ENCODE measurements at places on chromosomes 7 and 10.

DNA sequence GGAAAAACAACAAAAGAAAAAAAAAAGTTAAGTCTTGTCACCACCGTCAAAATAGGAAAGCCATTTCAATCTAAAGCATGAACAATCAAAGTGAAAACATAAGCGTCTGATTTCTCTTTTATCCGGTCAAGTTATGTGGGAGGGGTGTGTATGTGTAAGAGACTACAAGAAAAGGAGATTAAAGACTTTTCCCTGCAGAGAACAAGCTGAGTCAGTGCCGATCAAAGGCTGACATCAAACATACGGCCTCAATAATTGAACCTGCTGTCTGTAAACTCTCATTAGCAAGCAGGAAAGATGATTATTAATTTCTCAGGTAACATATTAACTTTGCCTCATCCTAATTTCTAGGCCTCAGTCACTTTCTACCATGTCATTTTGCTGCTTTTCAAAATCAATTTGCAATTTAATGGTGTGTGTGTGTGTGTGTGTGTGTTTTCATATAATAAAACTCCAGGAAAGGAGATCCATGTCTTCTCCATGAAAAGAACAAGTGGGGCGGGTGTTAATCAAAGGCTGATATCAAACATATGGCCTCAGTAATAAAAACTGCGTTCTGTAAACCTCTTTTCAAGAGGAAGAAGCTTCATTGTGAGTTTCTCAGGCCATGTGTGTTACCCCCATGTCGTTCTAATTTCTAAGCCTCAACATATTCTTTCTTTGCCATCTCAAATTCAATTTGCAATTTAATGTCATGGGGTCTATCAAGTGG, 649.1 kb upstream of the SORCS1 start:
- DNase-seq = no peak

DNA sequence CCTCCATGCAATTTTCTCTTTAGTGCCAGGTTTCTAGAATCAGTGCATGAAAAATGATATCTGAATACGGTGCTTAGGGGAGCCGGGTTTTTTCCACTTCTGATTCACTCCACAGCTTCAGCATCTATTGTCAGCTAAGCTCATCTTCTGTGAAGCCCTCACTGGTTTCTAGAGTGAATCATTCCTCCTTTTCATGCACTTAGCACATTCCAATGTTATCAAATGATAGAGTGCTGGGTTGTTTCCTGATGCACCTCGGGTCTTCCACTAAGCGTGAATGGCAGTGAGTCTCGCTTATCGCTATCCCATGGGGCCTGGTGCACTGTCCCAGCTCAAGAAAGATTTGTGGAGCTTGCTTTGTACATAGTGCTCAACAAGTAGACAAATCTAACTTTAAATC, 170.9 kb upstream of the RHEB start:
- DNase-seq = no peak

GRCh38 chr7:37920305-37920848, at the start of gene EPDR1:
Gene EPDR1 (plus strand): TSS chr7:37920640. CDS start chr7:37920940, 300 bp downstream.
- no peak for DNase-seq

- no peak for DNase-seq
Observed at GRCh38 chr7:115230882-115231571, 309.1 kb downstream of the MDFIC start.

- DNase-seq = no peak
Observed at GRCh38 chr10:77283326-77283725, 354.3 kb downstream of the KCNMA1 start.

DNA sequence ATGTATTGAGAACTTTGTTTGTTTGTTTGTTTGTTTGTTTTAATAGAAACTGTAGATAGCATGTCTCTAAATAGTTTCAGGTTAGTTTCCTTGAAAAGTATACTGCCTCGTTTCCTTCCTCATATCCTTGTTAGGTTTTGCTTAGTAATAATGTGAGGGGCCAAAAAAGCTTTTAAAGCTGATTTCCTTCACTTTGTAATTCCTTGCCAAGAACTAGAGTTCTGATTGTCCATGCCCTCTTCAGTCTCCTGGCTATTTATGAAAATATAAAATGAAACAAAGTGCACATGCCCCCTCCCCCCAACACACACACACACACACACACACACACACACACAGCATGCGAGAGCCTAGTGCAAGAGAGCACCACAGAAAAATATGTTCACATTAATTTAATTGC, 115.8 kb downstream of the FZD1 start:
- DNase-seq = no peak

GRCh38 chr7:55303220-55303619, 61.9 kb upstream of the LANCL2 start:
- no peak for DNase-seq

GRCh38 chr10:113219446-113219845, 269.4 kb downstream of the TCF7L2 start:
- no peak for DNase-seq

DNA sequence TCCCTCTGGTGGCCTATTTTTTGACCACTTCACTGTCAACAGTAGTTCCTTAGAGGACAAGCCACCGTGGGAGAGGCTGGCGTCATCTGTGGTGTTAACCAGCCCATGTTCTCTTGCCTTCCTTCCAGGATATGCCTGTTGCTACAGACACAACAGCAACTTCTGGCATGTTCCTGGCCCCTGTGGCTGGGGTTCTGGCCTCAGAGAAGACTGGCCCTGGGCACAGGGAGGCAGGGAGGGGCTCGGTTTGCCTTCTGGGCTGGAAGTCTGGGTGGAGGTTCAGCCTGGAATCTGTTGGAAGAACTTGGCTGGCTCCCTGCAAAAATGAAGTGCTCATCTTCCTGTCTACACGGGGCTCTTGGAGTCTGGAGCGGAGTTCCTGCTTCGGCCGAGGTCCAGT, 25.7 kb downstream of the GOLGA7B start:
- DNase-seq = no peak

- DNase-seq = no peak
Observed at GRCh38 chr7:133265821-133266220, 12.9 kb downstream of the EXOC4 start.

GRCh38 chr7:46819819-46820218, 762.1 kb downstream of the TNS3 start:
- no peak for DNase-seq

DNA sequence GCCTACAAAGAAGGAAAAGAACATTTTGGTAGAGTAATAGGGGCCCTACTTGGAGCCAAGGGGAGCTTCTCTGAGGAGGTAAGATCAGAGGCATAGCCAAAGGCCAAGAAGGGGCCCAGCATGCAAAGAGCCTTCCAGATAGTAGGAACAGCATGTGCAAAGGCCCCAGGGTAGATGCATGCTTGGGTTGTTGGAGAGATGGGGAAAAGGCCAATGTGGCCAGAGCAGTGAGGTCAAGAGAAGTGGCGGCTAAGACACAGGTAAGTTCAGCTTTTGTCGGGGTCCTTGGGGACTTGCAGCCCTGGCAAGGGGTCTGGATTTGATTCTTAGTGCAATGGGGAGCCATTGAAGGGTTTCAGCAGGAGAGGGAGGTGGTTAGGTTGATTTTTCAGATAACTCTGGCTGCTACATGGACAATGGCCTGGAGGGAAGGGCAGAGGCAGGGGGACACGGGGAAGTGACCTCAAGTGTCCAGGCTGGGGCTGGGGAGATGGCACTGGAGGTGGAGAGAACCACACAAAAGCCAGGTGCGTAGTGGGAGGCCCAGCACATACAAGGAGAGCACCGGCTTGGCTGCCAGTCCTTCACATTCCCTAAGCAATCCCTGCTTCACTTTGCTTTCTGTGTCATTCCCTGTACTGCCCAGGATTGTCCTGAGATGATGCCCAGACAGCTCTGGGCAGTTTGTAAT, 16.5 kb downstream of the GRID1 start:
- DNase-seq = no peak

DNA sequence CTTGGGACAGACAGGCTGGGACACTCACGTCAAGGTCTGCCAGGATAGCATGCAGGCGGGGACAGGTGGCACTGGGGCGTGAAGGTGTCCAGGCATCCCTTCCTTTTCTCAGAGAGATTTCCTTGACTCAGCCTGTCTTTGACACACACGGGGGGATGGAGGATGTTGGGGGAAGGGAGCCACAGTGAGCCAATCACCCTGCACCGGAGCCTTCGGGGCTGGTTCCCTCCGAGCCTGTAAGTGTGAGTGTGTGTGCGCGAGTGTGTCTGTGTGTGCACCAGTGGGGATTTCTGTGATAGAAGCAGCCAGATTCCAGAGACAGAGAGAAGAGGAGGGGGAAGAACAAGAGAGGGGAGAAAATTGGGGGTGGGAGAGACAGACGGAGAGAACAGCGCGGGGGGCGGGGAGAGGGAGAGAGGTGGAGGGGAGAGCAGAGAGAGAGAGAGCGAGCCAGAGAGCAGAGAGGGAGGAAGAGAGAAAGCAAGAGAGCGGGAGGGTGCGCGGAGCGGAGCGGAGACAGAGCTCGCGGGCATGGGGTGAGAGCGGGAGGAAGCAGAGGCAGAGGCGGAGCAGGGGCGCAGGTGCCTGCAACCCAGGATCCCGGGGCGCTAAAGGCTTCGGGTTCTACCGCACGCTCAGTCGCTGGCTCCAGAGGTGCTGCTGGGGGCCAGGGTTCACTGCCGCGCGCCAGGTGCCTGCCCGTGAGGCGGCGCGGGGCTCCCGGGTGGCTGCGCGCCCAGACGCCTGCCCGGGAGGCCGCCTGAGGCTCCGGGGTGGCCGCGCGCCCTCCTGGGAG, 466 bp upstream of the GPR26 start:
- DNase-seq = no peak

DNA sequence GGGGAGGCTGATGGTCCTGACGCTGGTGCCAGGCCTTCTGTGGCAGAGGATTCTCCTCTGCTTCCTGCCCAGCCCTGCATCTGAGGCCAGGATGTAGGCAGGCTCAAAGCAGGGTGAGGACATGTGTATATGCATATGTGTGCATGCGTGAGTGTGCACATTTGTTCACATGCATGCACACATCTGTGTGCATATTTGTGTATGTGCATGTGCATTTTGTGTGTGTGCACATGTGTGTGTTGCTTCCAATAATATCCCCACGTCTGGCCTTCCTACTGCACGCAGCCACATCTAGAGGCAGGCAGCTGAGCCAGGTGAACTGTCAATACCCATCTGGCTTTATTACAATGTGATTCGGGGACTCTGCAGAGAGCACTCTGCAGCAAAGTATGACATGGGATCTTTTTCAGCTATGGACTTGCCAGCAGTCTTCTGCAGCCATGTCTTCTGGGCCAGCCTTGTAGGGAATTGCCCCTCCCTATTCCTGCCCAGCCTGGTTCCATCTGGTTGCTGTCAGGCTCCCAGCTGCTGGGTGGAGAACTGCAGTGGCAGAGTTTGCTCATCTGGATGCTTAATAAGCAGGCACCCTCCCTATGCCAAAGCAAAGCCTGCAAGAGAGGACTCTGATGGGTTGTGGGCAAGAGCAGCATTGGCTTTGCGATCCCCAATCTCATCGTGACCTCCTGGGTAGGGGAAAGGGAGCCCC, 140.7 kb downstream of the PFKFB3 start:
- no peak for DNase-seq

DNA sequence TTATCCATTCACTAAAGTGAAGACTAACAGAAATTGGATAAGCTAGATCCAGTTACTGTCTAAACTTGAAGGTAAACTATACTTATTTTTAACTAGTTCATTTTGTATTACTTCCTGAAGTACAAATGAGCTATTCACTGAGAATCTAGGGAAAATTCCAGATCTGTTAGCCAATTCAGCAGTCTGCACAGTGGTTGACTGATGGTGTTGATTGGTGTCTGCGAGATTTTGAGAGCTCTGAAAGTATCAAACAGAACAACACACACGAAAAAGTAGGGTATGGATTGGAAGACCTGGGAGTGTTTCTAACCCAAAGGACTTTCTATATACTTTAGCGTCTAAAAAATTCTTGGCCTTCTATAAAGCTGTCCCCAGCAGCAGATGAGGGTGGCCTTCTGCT, 33.6 kb upstream of the AGR2 start:
- DNase-seq = no peak

- no peak for DNase-seq
Observed at GRCh38 chr7:136923111-136923667, 54.7 kb downstream of the CHRM2 start.

DNA sequence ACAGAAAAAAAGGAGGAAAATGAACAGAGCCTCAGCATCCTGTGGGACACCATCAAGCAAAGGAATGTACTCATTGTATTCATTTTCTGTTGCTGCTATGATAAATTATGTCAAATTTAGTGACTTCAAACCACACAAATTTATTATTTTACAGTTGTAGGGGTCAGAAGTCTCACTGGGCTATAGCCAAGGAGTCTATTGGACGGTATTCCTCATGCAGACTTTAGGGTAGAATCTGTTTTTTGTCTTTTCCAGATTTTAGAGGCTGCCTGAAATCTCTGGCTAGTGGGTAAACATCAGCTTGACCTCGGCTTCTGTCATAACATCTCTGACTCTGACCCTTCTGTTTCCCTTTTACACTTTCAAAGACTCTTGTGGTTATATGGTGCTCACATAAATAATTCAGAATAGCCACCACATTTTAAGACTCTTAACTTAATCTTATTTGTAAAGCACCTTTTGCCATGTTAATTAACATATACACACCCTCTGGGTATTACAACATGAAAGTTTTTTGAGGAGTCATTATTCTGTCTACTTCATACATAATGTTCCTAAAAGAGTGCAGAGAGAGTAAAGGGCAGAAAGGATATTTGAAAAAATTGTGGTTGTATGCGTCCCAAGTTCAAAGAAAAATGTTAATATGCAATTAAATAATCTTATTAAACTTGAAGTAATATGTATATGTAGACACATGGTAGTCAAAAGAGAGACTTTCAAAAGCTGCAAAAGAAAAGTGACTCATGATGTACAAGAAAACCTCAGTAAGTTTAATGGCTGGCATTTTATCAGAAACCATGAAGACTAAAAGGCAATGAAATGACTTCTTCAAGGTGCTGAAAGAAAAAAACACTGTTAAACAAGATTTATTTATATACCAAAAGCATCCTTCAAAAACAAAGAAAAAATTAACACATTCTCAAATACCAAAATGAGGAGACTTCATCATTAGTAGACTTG, 70.8 kb upstream of the MEOX2 start:
- no peak for DNase-seq
